ENCODE measurements at places on chromosomes 5 and 9. TPM values are rescaled to one million over a fixed set of nuclear protein-coding genes. Genes with fewer than 3 reads are reported as not detected.

- no peak for DNase-seq
Observed at GRCh38 chr5:90446961-90447360, 27.6 kb downstream of the MBLAC2 start.

The TAF1L gene
- not detected for polyA plus RNA-seq

DNA sequence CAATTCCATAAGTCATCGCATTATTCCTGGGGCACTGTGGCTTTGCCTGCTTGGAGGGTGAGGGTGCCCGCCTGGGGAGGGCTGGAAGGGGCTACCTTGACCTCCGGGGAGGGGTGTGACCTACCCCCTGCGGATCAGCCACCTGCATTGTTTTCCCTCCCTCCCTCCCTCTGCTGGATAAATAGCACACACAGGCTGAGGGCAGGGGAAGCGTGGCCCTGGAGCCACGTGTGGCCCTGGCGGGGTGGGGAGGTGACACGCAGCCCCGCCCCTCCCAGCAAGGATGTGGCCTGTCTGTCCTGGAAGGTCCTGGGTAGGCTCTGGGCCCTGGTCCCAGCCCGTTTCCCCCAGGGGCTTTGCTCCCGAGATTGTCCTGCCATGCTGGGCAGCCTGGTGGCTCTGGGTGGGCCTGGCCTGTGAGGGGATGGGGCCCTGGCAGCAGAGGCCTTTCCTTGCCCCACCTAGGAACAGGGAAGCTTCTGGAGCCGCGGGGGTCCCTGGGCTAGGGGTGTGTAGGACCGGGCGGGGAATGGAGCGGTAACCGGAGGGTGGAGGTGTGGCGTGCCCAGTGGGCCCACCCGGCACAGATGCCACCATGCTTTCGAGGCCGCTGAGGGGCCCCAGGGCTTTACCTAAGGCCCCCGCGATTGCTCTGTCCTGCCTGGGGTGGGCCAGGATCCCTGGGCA, 33.4 kb downstream of the RXRA start:
- DNase-seq, result no peak

DNA sequence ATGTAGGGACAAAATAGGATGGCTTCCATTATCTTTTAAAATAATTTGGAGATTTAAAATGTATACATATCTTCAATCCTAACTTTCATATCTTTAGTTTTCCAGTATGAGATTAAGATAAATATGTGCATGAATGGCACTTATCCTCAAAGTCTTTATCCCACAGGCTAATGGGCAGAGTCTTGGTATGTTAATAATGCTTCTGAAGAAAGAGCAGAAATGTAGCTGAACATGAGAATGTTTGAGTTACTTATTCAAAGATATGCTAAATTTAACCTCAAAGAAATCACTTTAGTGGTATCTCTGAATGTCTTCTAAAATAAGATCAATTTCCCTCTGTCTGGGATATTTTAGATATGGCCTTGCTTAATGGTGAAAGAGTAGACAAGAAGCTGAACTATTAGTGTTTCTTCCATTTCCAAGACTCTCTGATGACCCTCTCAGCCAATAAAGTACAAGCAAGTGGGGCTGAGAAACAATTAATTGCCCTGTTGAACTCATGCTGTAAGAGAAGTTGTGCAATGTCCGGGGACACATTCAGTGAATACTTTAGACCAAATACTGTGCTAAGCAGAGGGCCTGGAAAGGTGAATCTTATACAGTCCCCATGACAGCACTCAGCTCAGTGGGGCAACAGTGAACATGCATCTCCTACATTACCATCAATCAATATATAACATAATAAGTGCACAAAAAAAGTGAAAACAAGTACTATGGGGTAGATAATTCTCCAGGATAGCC, 50.0 kb upstream of the ADAMTSL1 start:
- no peak for DNase-seq

DNA sequence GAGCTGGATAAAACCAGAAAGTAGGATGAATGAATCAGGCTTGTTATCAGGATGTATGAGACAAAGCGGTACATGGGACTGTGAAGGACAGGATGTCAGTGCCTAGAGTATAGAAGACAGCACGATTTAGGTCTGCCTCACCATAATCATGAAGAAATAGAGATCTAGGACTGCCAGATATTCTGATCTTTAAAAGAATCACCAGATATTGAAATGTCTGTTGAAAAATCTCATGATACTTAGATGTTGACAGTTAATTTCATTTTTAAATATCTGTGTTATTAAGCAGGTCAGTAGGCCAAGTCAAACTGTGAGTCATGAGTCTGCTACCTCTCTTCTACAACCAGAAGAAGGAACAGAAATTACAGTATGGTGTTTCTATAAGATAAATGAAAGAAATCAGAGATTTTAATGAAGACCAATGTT, 65.0 kb downstream of the ST8SIA4 start:
- DNase-seq, result no peak

The THBS4 gene
- 279 TPM for polyA plus RNA-seq

The TEK gene
- polyA plus RNA-seq, result 13.4 TPM

- DNase-seq, result no peak
Observed at GRCh38 chr5:145902421-145902820, 29.6 kb upstream of the GRXCR2 start.
